ENCODE measurements at places on chromosomes 6 and 20.

GRCh38 chr6:2909718-2910117 lies 6.6 kb upstream of the SERPINB9 start:
- DNase-seq: no peak

GRCh38 chr6:165059032-165059431 lies 250.4 kb downstream of the C6orf118 start:
- no peak for DNase-seq

GRCh38 chr20:4902788-4903187 lies 98.5 kb downstream of the SLC23A2 start:
- DNase-seq: no peak

DNA sequence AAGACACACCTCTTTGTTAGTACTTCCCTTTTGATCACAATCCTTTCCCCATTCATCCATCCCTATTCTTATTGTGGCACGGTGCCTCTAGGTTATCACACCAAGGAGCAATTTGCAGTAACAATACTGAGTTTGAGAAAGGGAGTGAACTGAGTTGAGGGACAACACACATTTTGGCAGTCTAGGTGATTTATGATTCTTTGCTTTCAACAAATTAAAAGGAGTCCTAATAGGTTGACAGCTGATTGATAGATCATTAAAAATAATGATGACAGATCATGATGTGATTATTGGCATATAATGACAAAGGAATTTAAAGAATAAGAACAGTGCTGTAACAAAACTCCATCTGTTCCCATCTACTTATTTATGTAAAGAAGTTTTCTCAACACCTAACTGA lies 36.7 kb downstream of the IMPG1 start:
- no peak for DNase-seq

GRCh38 chr6:143160439-143161220 lies 99.9 kb downstream of the AIG1 start:
- DNase-seq: no peak

GRCh38 chr6:25334793-25335192 lies 55.6 kb downstream of the CARMIL1 start:
- no peak for DNase-seq

GRCh38 chr20:48287021-48287494 lies 501.8 kb upstream of the SULF2 start:
- no peak for DNase-seq

GRCh38 chr6:131950767-131951575 lies at the start of gene CCN2:
Gene CCN2 (minus strand): TSS chr6:131951372. CDS start chr6:131951172, 200 bp downstream.
- no peak for DNase-seq

GRCh38 chr6:27478141-27478705 lies 5.3 kb upstream of the ZNF184 start:
- DNase-seq: no peak

- DNase-seq: no peak
Observed at GRCh38 chr6:36692220-36692619, 5.4 kb upstream of the RAB44 start.

DNA sequence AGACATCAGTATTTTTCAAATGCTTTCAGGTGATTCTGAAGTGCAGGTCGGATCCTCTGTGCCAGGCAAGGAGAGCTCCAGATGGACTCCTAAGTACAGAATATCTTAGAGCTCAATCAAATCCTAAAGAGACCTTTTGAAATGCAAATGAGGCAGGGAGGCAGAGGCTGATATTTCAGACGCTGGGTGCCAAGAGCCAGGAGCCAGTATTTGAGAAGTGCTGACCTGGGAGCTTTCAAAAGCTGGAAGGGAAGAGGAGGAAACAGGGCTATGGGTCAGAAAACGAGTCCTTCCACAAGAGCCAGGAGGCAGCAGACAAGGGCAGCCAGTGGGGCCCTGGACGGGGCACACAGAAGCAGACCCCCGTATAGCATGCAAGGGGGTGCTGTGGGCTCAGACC lies 46.1 kb upstream of the DSN1 start:
- no peak for DNase-seq

GRCh38 chr20:16944745-16945144 lies 196.6 kb downstream of the OTOR start:
- no peak for DNase-seq

GRCh38 chr20:4012589-4012988 lies 2.8 kb downstream of the RNF24 start:
- no peak for DNase-seq

- DNase-seq: no peak
Observed at GRCh38 chr6:163577404-163577803, 162.9 kb downstream of the QKI start.

GRCh38 chr6:37620519-37620918 lies 77.2 kb downstream of the MDGA1 start:
- DNase-seq: no peak

DNA sequence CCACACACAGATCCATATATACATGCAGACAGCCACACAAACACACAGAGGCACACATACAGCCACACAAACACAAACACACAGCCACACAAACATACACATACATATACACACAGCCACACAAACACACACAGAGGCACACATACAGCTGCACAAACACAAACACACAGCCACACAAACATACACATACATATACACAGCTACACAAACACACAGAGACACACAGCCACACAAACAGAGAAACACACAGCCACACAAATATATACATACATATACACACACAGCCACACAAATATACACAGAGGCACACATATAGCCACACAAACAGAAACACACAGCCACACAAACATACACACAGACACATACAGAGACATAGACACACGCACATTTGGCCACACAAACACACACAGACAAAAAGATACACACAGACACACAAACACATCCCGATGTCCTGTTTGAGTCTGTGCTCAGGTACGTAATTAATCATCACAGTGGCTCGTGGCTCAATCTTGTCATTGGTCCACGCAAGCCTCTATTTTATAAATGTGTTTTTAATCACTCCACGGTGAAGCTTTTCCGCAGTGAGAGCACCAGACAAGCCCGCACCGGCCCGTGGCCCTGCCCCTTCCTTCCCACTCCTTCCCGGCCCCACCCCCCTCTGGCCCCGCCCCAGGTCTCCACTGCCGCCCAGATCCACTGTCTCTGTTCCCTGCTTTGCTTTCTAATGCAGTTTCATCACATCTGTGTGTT lies 135.3 kb downstream of the CDH4 start:
- no peak for DNase-seq

- DNase-seq: no peak
Observed at GRCh38 chr6:93932175-93932574, 512.8 kb upstream of the EPHA7 start.

All from NCI-H1417 treated with DMSO at 0.1 percent for 48 hours (cell line).